Left renal pelvis (tissue), 4 donors: ENCODE measurements at places on chromosomes 12 and 14. TPM values are rescaled to one million over a fixed set of nuclear protein-coding genes. Genes with fewer than 3 reads are reported as not detected.

The GPR132 gene
- polyA plus RNA-seq, result 1.1 TPM

The PAH gene
- polyA plus RNA-seq, result 5.0 TPM

The FAM186B gene
- polyA plus RNA-seq, result 2.4 TPM

The SOAT2 gene
- polyA plus RNA-seq, result 1.3 TPM

The INSM2 gene
- 0.05 TPM for polyA plus RNA-seq

The PLBD2 gene
- polyA plus RNA-seq, result 28.0 TPM

The KRT73 gene
- not detected for polyA plus RNA-seq

The TAS2R8 gene
- polyA plus RNA-seq, result not detected

The PCED1B gene
- 4.3 TPM for polyA plus RNA-seq

The ZCRB1 gene
- 94.9 TPM for polyA plus RNA-seq

The MYF6 gene
- polyA plus RNA-seq, result 0.26 TPM
